ENCODE measurements at places on chromosomes 6 and 20. TPM values are rescaled to one million over a fixed set of nuclear protein-coding genes. Genes with fewer than 3 reads are reported as not detected.

Gene JAG1
- total RNA-seq: 94.1 TPM

GRCh38 chr6:35599761-35600658 lies 87.3 kb upstream of the TULP1 start:
- DNase-seq: no peak

DNA sequence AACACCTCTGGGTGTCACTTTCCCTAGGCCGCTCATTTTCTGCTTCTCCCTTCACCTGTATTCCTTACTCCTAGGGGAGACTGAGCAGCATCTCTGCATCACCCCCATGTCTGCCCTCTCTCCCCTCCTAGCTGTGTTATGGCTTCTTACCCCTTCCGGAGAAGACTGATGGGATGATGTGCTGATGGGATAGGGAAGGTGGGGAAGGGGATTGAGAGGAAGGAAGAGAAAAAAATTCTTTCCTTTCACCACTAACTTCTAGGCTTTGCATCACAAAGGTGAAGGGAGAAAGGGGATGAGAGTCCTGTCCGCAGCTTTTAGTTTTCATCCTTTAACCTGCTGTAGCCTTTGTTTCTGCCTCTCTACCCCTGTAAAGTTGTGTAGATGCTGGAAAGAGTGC lies 26.7 kb downstream of the AKAP7 start:
- DNase-seq: no peak

GRCh38 chr6:39925931-39926290 lies 8.4 kb downstream of the MOCS1 start:
- no peak for DNase-seq

GRCh38 chr6:34546551-34547321 lies 9.4 kb downstream of the SPDEF start:
- DNase-seq: no peak

Gene BMP7
- 6.8 TPM for total RNA-seq

GRCh38 chr6:52076791-52077179 lies 10.6 kb downstream of the PKHD1 start:
- DNase-seq: no peak

Gene XKR7
- 0.11 TPM for total RNA-seq

GRCh38 chr20:63521602-63522001 lies 1.0 kb downstream of the PPDPF start:
- no peak for DNase-seq

Gene ZNF165
- total RNA-seq: 0.37 TPM

- no peak for DNase-seq
These were observed 3.7 kb downstream of the SYS1 start for GRCh38 chr20:45366631-45367030.

Gene SLPI
- total RNA-seq: not detected

- DNase-seq: no peak
These were observed 162.1 kb downstream of the JARID2 start for GRCh38 chr6:15408008-15408407.

GRCh38 chr6:21438986-21439352 lies 154.6 kb upstream of the SOX4 start:
- DNase-seq: no peak

DNA sequence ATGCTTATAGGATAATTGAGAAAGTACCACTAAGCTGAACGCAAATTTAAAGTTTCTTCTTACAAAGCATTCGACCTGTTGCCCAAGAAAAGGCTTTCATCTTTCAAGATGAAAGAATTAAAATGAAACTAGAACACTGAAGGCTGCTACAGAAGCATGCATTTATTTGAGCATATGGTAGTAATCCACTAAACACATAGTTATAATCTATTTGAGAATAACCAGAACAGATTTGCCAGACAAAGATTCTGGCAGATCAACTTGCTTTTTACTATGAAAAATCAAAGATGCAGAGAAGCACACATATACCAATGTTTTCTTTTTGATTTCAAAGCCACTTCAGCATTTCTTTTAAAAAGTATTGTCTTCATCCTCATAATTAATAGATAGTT lies 412.2 kb downstream of the UTRN start:
- no peak for DNase-seq

- no peak for DNase-seq
These were observed 282.8 kb upstream of the FOXQ1 start for GRCh38 chr6:1029141-1029540.

GRCh38 chr20:9615766-9616454 lies 101.5 kb downstream of the LAMP5 start:
- DNase-seq: no peak

Gene DEFB132
- total RNA-seq: not detected

GRCh38 chr20:45226287-45226686 lies 5.1 kb downstream of the SEMG2 start:
- DNase-seq: no peak

DNA sequence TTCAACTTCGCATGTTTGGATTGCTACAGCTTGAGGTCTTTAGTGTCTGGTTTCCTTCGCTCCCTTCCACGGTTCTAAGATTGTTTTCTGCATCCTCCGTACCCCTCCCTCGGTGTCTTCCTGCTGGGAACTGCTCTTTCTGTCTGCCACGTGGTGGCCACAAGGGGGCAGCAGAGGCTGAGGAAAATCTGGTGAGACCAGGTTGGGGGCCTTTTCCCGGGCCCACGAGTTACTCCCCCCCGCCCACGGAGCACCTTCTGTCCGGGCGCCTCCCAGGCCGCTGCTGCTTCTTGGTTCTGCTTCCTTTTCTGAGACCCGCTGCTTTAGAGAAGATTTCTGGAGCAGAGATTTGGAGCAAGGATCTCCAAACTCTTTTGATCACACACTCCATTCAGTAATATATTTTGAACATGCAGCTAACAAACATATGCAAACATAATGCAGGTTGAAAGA lies 21.1 kb upstream of the NOTCH4 start:
- DNase-seq: peak; percentile 75

Gene BTN1A1
- total RNA-seq: not detected

GRCh38 chr6:154292066-154292465 lies 64.5 kb downstream of the IPCEF1 start:
- DNase-seq: no peak

GRCh38 chr20:34750484-34750883 lies 46.3 kb downstream of the TP53INP2 start:
- no peak for DNase-seq

DNA sequence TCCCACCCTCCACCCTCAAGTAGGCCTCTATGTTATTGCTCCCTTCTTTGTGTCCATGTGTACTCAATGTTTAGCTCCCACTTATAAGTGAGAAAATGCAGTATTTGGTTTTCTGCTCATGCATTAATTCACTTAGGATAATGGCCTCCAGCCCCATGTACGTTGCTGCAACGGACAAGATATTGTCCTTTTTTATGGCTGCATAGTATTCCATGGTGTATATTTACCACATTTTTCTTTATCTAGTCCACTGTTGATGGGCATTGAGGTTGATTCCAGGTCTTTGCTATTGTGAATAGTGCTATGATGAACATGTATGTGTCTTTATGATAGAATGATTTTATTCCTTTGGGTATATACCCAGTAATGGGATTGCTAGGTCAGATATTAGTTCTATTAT lies 64.1 kb upstream of the NNAT start:
- DNase-seq: no peak

Gene FHL5
- total RNA-seq: not detected

DNA sequence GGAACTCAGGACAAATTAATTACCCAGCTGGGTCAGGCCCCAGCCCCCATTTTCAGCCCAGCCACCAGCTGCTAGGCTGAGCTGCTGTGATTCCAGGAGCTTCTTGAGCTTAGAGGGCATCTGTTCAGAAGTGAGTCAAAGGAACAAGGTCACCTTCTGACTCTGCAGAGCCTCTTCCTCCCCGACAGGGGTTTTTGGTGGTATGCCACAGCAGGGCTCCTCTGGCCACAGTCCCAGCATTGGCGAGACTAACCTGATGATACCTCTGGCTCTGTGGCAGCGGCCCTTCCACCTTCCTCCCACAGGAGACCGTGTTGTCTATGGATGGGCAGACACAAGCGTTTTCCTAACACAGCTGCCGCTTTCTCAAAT lies 39.7 kb downstream of the ZC3H12D start:
- no peak for DNase-seq

DNA sequence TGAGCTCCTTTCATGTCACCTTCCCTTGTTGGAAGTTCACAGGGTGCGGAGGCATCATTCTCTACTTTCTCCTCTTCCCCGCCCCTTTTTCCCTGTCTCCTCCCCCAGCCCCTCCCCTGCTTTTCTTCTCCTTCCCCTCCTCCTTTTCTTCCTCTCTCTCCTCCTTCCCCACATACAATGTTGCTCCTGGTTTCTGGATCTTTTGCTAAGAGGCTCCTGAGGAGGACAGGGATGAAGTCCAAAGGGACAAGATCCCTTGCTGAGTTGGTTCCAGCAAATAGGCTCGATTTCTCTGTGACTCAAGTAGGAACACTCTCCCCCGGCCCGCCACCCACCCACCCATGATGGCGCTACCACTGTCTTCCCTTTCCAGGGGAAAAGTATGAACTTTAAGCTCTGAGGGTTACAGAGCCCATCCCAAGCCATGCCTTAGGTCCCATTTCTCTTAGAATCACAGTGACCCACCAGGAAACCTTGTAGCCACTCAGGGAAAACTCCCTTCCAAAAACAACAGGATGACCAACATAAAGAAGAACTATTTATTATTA lies 852 bp upstream of the TFEB start:
- DNase-seq: peak; percentile 42

- DNase-seq: peak; percentile 94
These were observed 2177.4 kb upstream of the DEFB115 start for GRCh38 chr20:29079769-29080690.

GRCh38 chr6:116016846-116017545 lies 43.7 kb downstream of the FRK start:
- no peak for DNase-seq

Gene PCK1
- 0.32 TPM for total RNA-seq

DNA sequence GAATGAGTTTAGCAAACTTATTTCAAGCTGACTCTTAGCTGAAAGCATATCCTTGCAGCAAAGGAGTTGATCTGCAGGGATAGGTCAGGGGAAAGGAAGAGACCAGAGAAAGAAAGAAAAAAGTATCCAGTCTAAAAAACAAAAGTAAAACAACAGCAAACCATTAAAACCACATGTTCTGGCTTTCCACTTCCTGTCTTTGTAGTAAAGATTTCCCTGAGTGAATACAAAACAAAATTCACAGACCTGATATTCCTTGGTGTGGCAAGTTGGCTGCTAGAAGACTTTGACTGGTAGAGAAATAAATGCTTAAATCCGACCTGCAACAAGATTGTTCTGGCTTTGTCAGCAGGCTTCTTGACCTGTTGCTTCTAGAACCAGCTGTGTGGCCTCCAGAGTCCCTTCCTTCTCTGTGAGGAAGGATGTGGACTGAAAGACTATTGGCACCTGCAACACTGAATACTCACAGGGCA lies 23.4 kb upstream of the MCM3 start:
- no peak for DNase-seq

DNA sequence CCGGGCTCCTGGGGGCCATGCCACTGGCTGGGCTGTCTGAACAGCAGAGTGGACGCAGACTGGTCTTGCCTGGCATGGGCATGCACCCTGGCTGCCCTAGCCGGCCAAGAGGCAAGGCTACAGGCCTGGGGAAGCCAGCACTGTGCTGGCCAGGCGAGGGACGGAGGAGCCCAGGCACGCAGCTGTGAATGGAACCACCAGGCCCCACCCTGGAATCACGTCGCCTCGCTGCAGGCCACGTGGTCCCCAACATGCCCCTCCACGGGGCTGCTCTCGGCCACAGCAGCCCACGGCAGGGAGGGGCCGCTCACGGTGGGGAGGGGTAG lies 4.0 kb downstream of the UCKL1 start:
- no peak for DNase-seq

Gene OR2H1
- not detected for total RNA-seq

GRCh38 chr6:82030761-82031503 lies 216.6 kb downstream of the IBTK start:
- peak; percentile 89 for DNase-seq

Gene CYP21A2
- not detected for total RNA-seq

- DNase-seq: no peak
These were observed 58.1 kb upstream of the SNRPB2 start for GRCh38 chr20:16671753-16672152.

DNA sequence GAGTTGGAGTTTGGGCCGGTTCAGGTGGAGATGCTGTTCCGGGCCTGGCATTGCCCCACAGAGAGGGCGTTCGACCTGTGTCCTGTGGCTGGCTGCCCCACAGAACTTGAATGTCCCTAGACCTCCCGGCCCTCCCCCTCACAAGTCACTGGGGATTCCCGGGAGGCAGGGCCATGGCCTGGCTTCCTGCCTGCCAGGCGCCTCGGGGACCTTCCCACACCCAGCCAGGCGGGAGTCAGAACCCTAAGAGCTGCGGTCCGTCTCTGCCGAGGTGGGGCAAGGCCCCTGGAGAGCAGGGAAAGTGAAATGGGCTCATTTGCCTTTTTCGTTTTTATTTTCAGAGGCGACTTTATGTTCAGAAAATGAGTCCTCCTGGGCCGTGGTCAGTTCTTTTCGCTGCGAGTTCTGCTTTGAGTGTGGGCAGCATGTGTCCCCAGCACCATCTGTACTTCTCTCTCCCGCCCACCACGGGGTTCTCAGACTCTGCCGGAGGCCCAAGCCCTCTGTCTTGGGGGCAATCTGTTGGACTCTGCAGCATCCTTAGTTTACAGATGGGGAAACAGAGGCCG lies 8.5 kb downstream of the RBM38 start:
- DNase-seq: no peak

Gene VSTM2L
- 0.51 TPM for total RNA-seq

DNA sequence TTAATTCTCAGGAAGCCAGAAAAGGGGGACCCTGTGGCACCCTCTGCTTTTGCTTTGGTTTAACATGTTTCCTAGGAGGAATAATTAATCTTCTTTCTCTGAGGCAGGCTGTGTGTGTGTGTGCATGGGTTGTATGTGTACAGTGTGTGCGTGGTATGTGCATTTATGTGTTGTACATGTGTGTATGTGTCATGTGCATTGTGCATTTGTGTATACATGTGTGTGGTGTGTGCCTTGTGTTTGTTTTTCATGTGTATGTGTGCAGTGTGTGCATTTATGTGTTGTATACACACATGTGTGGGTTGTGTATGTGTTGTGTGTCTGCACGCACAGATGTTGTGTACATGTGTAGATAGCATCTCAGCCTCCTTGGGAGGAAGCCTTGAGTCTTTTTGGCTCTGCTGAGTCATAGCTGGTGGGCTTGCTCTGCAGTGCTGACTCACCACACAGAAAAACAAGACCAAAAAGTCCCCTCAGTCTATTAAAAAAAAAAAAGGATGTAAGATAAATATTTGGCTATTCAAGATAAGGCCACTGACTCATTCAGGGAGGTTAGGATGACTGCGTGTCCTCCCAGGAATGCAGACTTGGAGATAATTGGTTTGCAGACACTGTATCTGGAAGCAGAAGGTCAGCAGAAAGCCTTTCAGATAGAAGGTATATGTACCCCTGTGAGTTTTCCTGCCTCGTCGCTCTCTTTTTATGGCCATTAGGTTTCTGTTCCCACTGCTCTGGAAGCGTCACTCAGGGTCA lies 58.6 kb downstream of the SYNJ2 start:
- DNase-seq: peak; percentile 43

- DNase-seq: no peak
These were observed 106.6 kb downstream of the RNASET2 start for GRCh38 chr6:166849749-166850183.

GRCh38 chr20:21378259-21378658 lies 19.1 kb downstream of the NKX2-4 start:
- DNase-seq: no peak

Gene LHFPL5
- total RNA-seq: not detected

GRCh38 chr6:169227116-169227515 lies 26.5 kb downstream of the THBS2 start:
- no peak for DNase-seq

- DNase-seq: no peak
These were observed 2.1 kb downstream of the KIAA1586 start for GRCh38 chr6:57048577-57048976.

All from SK-MEL-5 (cell line).